Kasumi-1 (cell line): ENCODE measurements at places on chromosomes 4 and X.

DNA sequence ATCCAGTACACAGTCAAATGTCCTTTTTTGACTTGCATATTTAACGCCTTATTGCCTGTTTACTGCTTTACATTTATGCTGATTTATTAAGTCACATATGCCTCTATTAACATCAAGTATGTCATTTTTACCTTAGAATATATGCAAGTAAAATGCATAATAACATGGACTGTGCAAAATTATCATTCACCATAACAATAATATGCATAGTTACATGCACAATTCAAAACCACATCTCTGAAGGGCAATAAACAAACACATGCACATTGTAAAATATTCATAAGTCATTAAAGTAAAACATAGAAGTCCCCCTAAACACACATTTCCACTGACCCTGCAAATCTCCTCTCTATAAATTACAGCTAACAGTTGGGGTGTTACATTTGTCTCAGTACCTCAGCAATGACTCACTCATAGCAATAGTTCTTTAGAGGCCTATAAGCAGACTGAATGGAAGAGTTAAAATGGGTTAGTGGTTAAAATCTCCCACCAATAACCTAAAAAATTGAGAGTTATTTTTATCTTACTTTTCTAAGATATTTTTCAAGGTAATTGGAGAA, 61.1 kb downstream of the ADAMTS3 start:
- no peak for DNase-seq

GRCh38 chrX:28126886-28127285, 145.6 kb upstream of the DCAF8L1 start:
- no peak for DNase-seq

DNA sequence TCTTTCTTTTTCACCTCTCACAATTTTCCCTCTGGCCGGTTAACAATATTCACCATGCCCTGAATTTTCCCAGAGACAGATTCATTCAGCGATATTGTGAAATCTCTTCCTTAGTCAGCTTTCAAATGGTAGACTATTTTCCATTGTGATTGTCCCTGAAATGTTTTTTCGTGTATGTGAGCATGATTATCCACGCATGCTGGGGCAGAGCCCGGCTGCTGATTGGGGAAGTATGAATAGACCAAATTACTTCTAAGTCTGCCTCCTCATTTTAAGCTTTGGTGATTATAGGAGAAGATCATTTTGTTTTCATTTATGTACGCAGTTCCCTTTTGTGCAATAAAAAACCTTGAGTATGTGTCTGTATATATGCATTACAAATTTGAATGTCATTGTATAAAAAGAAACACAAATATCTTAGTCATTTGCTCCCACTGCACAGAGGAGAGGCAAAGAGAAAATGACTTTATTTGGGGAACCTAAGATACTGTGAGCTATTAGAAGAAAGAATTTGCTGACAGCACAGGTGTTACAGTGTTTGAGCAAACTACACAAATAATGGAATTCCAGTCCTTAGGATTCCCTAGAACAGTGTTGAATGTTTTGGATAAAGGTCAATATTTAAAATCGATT, 11.3 kb downstream of the DTHD1 start:
- no peak for DNase-seq

GRCh38 chr4:110629214-110629754, 6.4 kb upstream of the PITX2 start:
- no peak for DNase-seq

DNA sequence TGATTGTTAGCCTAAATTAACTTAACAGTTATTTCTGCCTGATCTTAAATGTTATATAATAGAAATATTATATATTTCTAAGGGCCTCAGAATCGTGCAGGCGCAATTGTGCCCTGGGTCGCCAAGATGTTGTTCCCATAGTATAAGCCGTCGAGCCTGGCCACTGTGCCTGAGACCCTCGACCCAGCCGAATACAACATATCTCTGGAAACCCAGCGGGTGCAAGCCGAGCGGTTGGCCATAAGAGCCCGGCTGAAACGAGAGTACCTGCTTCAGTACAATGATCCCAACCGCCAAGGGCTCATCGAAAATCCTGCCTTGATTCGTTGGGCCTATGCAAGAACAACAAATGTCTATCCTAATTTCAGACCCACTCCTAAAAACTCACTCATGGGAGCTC, 549.8 kb downstream of the KCTD8 start:
- DNase-seq, result no peak

- DNase-seq, result peak; percentile 10
Observed at GRCh38 chrX:100449696-100450608, 39.9 kb upstream of the PCDH19 start.

GRCh38 chrX:42948723-42949657, 171.0 kb upstream of the PPP1R2C start:
- no peak for DNase-seq

GRCh38 chr4:168451331-168451730, 29.0 kb downstream of the DDX60L start:
- DNase-seq, result no peak

GRCh38 chr4:83128240-83128929, 13.9 kb upstream of the PLAC8 start:
- peak; percentile 37 for DNase-seq

- DNase-seq, result no peak
Observed at GRCh38 chr4:181308476-181309312, 934.5 kb upstream of the TENM3 start.

GRCh38 chrX:21632027-21632426, 26.1 kb downstream of the KLHL34 start:
- DNase-seq, result no peak

- no peak for DNase-seq
Observed at GRCh38 chr4:71198958-71199357, 139.9 kb upstream of the SLC4A4 start.

DNA sequence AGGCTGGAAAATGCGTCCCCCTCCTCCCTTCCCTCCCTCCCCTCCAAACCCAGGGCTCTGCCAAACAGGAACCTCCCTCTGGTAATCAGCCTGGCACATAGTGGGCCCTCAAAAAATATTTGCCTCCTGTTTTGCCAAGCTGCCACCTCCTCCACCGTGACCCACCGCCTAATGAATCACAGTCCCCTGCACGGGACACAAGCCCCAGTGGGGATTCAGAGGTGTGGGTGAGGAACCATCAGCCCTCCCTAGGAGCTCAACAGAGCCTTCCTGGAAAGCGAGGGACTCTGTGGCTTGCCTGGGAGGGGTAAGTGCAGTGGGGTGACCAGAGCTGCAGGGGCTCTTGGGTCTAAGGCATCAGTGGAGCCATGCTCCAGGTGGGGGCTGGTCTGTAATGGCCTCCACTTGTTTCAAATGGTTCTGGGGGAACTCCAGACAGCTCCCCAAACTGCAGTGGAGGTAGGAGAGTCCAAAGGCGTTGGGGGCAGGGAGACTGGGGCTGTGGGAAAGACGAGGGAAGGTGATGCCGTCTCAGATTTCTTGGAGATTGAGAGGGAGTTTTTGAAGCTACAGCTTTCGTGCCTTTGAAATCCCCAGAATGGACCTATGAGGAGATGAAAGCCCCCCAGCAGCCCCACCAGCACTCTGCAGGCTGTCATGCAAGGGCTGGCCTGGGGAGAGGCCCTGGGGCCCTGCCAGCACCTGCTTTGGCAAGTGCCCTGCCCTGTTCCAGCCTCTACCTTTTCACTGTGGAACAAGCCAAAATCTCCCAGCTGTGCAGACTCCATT, 1.0 kb upstream of the PPP2R2C start:
- no peak for DNase-seq

DNA sequence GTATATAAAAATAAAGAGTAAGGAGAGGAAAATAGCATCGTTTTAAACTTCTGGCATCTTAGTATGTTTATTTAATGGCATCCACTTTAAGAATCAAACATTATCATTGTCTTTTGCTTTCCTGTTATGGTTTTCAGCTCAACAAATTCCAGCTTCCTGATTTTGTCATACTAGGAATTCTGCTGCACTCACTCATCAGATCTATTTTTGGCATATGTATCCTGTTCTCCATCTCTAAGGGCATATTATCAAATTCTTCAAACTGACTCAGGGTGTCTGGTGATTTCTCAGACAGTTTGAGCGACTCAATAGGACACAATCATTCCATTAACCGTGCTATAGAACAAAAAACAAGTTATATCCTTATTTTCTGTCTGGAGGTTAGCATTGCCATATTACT, 248.5 kb upstream of the DIAPH2 start:
- no peak for DNase-seq

GRCh38 chrX:153377727-153378126, 23.4 kb downstream of the PNMA6E start:
- DNase-seq, result no peak

DNA sequence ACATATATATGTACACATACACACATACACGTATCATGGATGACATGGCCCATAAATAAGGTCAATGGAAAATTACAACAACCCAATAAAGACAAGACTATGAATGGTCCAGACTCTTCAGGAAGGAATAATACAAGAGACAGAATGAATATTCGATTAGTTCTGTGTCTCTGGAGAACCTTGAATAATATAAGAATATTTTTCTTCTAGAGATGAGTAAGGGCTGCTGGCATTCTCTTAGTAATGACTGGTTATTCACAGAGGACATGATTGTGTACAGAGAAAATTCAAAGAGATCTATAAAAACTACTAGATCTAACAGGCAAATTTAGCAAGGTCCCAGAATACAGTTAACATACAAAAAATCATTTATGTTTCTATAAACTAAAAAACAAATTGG, 23.3 kb downstream of the SPIN4 start:
- no peak for DNase-seq

- DNase-seq, result no peak
Observed at GRCh38 chr4:115515772-115516171, 402.4 kb upstream of the NDST4 start.

DNA sequence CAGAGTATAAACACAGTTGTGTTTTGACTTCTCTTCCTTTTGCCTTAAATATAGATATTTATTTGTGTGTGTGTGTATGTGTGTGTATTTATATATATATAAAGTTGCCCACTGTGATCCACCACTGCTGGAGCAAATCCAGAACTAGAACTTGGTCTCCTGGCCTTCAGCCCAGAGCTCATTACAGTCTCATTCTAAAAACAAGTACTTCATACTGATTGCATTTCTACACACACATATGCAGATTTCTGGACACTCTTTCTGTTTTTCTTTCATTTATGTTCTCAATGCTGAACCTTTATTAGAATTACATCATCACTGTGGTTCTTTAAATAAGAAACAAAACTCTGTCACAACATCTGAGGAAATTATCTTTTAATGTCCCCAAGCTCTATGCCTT, 381 bp downstream of the TXK start:
- DNase-seq, result no peak

DNA sequence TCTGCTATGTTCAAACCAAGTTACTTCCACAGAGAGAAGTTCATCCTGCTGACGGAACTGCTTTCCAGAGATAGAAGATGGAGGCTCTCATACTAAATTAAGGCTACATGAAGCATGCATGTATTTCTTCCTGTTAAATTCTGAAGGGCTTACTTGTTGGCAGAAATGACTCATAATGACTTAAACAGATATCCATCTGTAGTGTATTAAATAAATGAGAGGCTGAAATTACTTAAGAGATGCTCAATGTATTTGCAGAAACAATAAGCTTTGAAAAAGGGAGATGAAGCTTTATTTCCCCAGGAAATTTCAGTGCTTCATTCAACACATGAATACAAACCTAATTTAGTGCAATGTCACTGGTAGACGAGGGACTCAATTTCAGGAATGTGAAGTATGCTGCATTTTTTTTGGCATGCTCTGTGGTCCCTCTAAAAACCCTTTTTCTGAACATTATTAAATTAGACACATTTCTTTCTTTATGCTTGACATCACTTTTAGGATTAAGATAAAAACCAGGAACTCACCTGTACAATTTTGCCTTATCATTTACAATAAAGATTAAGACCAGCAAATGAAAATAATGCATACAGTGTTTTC, 759.1 kb upstream of the POU3F4 start:
- DNase-seq, result no peak

- no peak for DNase-seq
Observed at GRCh38 chr4:7815562-7815961, 124.1 kb downstream of the AFAP1 start.

- DNase-seq, result no peak
Observed at GRCh38 chrX:145820825-145821224, 3.2 kb downstream of the SLITRK2 start.

GRCh38 chr4:137754652-137755471, 222.6 kb upstream of the PCDH18 start:
- no peak for DNase-seq

- peak; percentile 69 for DNase-seq
Observed at GRCh38 chr4:57037982-57038604, 59.4 kb downstream of the POLR2B start.

DNA sequence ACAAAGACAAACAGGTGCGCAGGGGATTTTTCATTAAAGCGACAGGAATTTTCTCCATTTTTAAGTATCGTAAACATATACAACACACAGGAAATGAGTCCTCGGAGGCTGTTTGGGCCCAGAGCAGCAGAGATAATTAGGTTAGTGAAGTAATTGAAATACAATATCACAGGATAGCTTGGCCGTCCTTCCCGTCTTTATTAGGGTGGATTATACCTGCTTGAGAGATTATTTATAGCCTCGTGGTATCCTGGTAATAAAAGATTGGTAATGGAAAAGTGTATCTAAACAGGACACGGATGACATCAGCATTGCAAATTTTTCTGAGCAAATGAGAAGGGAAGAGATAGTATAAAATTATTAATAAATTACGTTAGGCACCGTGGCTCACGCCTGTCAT, 68.2 kb downstream of the CRLF2 start:
- DNase-seq, result no peak

GRCh38 chr4:53752124-53752523, 160.8 kb upstream of the LNX1 start:
- DNase-seq, result no peak

- DNase-seq, result no peak
Observed at GRCh38 chr4:95180531-95181242, 368.1 kb downstream of the UNC5C start.

- no peak for DNase-seq
Observed at GRCh38 chrX:2610246-2611170, 80.6 kb upstream of the CD99 start.

DNA sequence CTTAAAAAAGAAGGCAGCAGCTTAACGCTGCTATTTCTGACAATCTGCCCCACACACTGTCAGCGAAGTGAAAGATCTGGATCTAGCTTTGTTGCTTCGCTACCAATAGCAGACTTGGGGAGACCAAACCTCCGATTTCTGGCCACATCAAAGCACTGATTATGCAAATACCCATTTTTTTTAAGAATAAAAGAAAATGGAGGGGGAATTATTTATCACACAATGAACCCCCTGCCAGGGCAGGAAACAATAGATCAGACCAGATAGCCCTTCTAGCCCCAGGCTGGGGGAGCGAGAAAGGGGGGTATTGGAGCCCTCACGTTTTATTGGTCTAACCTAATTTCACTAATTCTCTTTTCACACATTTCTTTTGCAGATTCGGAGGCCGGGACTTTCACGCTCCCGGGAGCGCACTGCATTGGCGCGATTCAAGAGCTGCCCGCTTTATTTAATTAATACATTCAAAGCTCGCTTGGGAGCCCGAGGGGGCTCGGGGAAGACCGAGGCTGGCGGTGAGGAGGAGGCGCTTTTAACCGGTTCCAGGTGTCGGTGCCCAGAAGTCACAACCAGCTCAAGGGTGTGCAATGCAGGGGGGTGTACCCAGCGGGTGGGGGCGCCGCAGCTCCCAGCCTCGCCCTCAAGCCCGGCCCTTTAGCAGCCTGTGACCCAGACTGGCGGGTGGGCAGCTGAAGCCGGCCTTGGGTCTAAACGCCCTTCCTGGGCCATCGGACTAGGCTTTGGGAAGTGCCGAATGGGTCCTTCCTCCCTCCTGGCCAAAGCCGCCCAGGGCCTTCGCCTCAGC, 5.5 kb downstream of the NEUROG2 start:
- DNase-seq, result no peak

- DNase-seq, result no peak
Observed at GRCh38 chrX:97936296-97936695, 1052.6 kb downstream of the RPA4 start.

- DNase-seq, result no peak
Observed at GRCh38 chr4:72390409-72390808, 178.6 kb downstream of the ADAMTS3 start.
